IPS-NIHi11 (cell line): ENCODE measurements at places on chromosomes 6 and 20.

DNA sequence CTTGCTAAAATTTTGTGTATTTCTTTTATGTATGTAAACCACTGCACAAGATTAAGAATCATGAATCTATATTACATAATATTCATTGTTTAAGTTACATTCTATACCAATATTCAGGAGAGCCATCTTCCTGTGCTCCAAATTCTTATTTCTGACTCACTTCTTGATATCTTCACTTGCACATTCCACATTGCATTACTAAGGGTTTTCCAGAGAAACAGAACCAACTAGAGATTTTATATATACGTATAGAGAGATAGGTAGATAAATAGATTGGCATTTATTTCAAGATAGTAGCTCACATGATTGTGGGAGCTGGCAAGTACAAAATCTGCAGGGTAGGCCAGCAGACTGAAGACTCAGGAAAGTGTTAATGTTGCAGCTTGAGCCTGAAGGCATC is 222.2 kb upstream of the PRSS16 start:
- DNase-seq: no peak

GRCh38 chr20:17759449-17759848 is 59.7 kb downstream of the BANF2 start:
- DNase-seq: no peak

DNA sequence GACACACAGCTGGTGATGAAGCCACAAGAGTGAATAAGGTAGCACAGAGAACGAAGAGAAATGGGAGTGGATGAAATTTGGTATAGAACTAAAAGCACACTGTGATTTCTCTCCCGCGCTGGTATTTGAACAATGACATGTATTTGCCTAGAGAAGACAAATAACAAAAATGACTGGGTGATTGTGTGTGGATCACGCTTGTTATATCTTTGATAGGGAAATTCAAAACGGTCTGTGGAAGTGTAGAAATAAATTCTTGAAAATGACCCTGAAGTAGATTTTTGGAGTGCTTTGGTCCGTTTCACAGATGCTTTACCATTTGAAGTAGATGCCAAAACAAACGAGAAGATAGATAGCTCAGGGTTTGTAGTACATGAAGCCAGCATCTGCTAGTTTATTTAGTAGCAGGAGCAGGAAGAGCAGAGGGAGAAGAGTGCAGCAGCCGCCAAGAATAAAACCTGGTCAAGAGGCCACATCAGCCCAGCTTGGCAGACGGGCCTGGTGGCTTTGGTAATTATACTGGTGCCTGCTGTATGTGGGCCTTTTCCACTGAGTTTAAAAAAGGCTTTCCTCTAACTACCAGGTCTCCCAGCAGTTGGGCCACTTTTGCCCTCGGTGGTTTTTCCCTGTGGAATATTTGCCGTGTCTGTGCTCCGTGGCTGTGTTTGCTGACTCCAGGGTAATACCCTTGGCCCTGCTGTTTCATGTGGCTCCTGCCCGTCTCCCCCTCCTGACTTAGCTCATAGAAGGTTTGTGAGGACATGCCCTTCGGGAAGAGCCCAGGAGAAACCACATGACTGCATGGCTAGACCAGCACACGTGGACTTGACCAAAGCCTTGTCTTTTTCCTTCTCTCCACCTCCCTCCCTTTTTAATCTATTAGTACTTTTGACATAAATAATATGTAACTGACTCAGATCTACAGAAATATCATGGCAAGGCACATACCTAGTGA is 294.0 kb downstream of the SOX4 start:
- DNase-seq: no peak

DNA sequence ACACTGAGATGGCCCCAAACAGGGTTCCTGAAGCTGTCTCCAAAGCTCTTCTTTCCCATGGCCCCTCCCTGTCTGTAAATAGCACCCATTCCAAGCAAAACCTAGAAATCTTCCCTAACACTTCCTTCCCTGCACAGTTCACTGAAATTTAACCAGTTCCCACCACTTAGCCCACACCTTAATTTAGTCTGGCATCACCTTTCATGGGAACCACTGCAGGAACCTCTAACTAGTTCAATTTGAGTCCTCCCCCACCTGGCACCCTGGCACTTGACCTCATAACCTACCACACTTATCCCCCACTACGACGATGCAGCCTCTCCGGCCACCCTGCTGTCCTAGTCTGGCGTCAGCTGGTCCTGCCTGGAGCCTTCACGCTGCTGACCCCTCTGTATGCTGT is 278.7 kb downstream of the GMDS start:
- DNase-seq: no peak

DNA sequence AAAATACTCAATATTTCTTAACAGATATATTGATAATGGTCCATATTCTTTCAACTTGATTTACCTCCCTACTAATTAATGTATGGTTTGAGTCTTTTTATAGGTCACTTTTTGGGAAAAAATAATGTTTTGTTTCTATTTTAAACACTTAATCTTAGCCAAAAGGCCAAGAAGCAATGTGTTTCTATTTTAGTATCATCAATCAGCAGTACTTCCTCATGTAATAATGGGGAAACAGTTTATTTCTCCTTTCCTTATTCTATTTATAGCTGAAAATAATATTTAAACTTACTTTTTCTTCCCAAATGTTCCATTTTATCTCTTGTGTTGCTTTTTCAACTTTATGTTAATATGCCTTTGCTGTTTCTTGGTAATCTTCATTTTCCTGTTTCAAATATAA is 295.1 kb downstream of the ALDH8A1 start:
- DNase-seq: no peak

GRCh38 chr6:87139236-87139635 is 16.1 kb upstream of the ZNF292 start:
- peak; percentile 54 for DNase-seq

DNA sequence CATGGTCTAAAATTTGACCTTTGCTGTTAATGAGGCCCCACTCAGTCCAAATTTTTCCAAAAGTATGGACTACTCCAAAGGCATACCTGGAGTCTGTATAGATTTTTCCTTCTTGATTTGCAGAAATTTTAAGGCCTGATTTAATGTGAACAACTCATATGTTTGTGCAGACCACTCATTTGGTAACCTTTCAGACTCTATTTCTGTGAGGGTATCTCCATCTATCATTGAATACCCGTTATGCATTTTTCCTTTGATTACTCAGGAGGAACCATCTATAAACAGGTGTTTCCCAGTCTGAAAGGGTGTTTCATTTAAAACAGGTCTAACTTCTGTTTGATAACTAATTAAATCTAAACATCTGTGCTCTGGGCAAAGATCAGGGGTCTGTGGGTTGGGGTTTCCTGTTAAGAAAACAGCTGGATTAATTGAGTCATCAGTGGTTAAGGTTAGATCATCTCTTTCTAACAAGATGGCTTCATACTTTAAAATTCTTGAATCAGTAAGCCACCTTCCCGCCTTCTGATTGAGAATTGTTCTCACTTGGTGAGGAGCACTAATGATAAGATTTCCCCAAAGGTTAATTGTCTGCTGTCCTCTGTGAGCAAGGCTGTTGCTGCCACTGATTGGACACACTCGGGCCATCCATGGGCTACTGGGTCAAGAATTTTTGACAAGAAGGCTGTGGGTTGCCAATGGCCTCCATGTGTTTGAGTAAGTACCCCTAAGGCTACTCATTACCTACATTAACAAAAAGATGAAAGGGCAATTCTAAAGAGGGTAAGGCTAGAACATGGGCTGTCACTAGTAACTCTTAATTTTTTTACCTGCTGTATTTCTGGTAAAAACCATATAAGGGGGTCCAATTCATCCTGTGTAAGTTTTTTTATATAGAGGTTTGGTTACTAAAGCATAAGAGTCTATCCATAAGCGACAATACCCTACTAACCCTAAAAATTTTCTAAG is 24.1 kb downstream of the HLA-B start:
- no peak for DNase-seq

- no peak for DNase-seq
Observed at GRCh38 chr20:37640600-37641561, 52.9 kb upstream of the CTNNBL1 start.

- DNase-seq: peak; percentile 73
Observed at GRCh38 chr6:28218312-28219248, 6.5 kb upstream of the ZSCAN9 start.

GRCh38 chr6:24780206-24780605 is 5.5 kb downstream of the GMNN start:
- no peak for DNase-seq

GRCh38 chr6:100568255-100568654 is 103.5 kb upstream of the SIM1 start:
- no peak for DNase-seq

- no peak for DNase-seq
Observed at GRCh38 chr20:13515796-13516558, 122.8 kb downstream of the TASP1 start.

GRCh38 chr6:36340618-36341454 is 4.1 kb upstream of the BNIP5 start:
- peak; percentile 86 for DNase-seq

DNA sequence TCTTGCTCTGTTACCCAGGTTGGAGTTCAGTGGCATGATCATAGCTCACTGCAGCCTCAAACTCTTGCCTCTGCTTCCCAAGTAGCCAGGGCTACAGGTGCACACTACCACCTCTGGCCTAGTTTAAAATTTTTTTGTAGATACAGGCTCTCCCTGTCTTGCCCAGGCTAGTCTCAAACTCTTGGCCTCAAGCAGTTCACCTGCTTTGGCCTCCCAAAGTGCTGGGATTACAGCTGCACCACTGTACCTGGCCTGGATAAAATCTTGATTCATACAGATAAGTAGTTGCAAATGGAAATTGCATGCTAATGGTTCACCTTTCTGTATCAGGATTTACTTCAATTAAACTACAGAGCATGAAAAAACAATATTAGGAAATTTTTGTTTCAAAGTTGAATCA is 4.2 kb downstream of the CD2AP start:
- DNase-seq: no peak
